HFFc6 (cell line): ENCODE measurements at places on chromosomes 12 and 14. TPM values are rescaled to one million over a fixed set of nuclear protein-coding genes. Genes with fewer than 3 reads are reported as not detected.
A peak's percentile ranks its signal among the peaks of the same experiment; 100 is the strongest.

The LRRC10 gene
- not detected in 2 replicates for total RNA-seq

The HCAR1 gene
- not detected in 2 replicates for total RNA-seq

The FAR2 gene
- 0.17 to 10.7 TPM (median 0.32 TPM) in 3 replicates for total RNA-seq

The GPRC5D gene
- not detected in 3 replicates for total RNA-seq

The LUM gene
- total RNA-seq: 46.7 to 66.8 TPM (median 63.0 TPM) in 3 replicates

The CCDC177 gene
- total RNA-seq: not detected in 3 replicates

The POTEG gene
- total RNA-seq: not detected in 3 replicates

GRCh38 chr12:5773550-5773949 is 171.5 kb downstream of the ANO2 start:
- no peaks in the 10 kb centered on the region for H3K4me1 ChIP-seq
- peaks cover 19% of the 10 kb centered on the region for H3K27me3 ChIP-seq
- no peak overlapping the region for H3K27ac ChIP-seq
- H3K36me3 ChIP-seq: no peaks in the 10 kb centered on the region

DNA sequence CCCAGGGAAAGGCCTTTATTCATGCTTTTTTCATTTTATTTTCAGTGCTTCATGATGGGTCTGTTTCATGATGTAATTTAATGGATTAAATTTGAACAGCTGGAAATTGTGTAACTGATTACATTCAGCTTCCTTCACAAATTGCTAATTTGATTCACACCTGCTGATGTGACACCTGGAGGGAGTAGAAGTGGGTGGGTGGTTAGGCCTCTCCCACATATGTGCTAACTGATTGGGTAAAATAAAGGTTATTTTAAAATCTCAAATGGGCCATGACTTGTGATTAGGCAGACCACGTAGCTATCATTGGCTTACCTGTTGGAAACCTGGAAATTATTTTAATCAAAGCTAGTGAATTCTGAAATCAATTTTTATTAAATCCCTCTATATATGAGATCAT is 142.1 kb downstream of the GXYLT1 start:
- no peak overlapping the region for H3K27ac ChIP-seq
- DNase-seq: no peak
- peaks cover 3% of the 10 kb centered on the region; the same call in 1 of the 2 replicates for H3K27me3 ChIP-seq
- H3K4me3 ChIP-seq: no peak overlapping the region
- H3K36me3 ChIP-seq: no peaks in the 10 kb centered on the region
- no peaks in the 10 kb centered on the region for H3K4me1 ChIP-seq

- H3K27me3 ChIP-seq: no peaks in the 10 kb centered on the region; the same call in 1 of the 2 replicates
- no peak overlapping the region for H3K4me3 ChIP-seq
- H3K4me1 ChIP-seq: peaks cover 11% of the 10 kb centered on the region
- no peak overlapping the region for H3K27ac ChIP-seq
Observed at GRCh38 chr14:95432144-95433093, 84.0 kb downstream of the SYNE3 start.

DNA sequence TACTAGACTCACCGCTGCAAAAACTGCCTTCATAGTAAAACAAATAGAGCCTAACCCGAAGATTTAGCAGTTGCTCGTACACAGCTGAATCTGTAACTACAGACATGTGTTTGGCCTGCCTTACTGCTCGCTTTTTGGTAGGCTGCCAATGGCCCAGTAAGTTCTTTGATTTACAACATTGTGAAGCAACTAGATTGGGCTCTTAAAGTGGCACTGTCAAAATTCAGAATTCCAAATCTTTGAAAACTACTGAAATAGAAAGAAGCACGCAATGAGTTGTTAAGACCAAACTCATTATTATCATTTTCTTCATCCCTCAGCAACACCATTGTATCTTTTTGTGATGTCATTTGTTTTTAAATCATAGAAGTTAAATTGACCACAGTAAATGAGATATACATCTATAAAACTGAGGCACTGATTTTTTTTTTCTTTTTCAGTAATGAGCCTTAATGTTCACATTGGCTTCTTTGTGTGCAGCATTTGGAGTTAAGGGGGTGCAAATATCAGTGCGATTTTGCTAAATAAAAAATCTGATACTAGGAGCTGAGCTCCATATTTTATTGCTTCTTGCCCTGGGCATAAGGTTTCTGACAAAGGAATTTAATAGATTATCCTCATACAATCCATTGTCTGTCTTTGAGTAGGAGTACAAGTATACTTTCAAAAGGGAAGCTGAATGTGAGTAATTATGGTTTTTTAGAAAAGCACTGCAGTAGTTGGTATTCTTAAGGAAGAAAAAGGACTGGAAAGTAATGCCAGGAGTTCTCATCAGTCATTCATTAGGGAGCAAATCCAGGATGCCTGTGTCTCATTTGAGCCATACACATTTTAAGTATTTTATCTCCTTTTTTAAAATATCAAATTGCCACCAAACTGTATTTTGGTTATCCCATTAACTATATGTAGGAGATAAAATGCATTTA is 138.5 kb downstream of the KICS2 start:
- peaks cover 48% of the 10 kb centered on the region for H3K36me3 ChIP-seq
- H3K27ac ChIP-seq: peak overlapping the region; percentile 69
- peak; percentile 86 for DNase-seq

DNA sequence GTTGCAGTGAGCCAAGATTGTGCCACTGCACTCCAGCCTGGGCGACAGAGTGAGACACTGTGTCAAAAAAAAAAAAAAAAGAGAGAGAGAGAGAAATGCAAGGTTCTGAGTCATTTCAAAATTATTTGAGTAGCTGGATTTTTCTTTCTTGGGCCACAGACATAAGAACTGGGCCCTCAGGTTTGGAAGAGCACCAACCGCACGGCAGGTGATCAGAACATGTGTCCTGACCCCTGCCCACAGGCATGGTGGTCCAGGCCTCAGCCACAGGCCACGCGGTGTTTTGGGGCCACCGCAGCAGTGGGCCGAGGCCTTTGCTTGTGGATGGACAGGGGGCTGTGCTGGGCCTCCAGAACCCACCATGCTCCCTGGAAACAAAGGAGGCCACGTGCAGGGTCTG is 126.7 kb downstream of the CALM1 start:
- H3K4me3 ChIP-seq: no peak overlapping the region
- H3K36me3 ChIP-seq: no peaks in the 10 kb centered on the region
- H3K27me3 ChIP-seq: peaks cover 5% of the 10 kb centered on the region
- no peak for DNase-seq
- H3K27ac ChIP-seq: no peak overlapping the region
- peaks cover 13% of the 10 kb centered on the region for H3K4me1 ChIP-seq

GRCh38 chr12:86170051-86170450 is 86.1 kb downstream of the MGAT4C start:
- H3K36me3 ChIP-seq: no peaks in the 10 kb centered on the region
- H3K27ac ChIP-seq: no peak overlapping the region
- no peaks in the 10 kb centered on the region for H3K27me3 ChIP-seq

DNA sequence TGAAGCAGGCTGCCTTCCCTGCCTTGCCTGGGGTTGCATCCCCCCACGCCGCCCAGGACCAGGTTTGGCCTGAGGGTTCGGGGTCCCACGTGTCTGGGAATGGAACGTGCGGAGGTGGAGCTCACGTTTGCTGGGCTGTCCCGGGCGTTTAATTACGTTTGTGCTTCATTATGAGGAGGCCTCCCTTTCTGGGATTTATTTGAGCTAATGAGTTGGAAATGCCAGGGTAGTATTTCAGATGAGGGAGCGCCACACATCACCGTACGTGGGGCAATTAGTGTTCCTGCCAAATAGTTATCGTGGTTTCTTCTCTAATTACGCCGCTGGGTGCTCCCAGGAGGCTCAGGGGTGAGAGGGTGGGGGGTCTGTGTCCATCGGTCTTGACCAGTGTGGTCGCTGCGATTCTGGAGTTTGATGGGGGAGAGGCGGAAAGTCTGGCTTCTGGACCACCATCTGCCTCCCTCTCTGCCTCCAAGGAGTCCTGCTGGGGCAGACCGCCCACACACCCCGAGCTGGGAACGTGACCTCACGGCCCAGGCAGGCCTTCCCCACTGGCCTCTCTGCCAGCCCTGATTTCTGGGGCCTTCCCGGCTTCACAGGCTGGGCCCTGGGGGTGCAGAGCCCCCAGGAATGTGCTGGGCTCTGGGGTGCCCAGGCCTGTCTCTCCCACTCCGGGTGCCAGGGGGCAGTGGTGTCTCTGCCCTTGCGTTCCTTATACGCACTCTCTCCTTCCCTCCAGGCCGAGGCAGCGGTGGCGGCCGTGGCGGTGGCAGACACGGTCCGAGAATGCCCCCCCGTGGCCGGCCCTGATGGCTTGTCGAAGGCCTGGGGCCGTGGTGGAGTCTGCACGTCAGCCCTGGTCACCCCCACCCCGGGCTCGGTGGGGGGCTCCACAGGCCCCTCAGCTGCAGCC is 18.9 kb downstream of the KIF26A start:
- H3K4me1 ChIP-seq: no peaks in the 10 kb centered on the region
- no peaks in the 10 kb centered on the region; the same call in 1 of the 2 replicates for H3K27me3 ChIP-seq
- DNase-seq: no peak
- no peaks in the 10 kb centered on the region for H3K36me3 ChIP-seq
- no peak overlapping the region for H3K27ac ChIP-seq
- H3K4me3 ChIP-seq: no peak overlapping the region

- H3K4me1 ChIP-seq: no peaks in the 10 kb centered on the region
- no peaks in the 10 kb centered on the region; the same call in 1 of the 2 replicates for H3K27me3 ChIP-seq
- no peak for DNase-seq
- H3K4me3 ChIP-seq: no peak overlapping the region
- no peaks in the 10 kb centered on the region for H3K36me3 ChIP-seq
- no peak overlapping the region for H3K27ac ChIP-seq
Observed at GRCh38 chr14:28690029-28690692, 76.4 kb upstream of the FOXG1 start.

- H3K27ac ChIP-seq: no peak overlapping the region
- H3K4me3 ChIP-seq: no peak overlapping the region
- H3K36me3 ChIP-seq: no peaks in the 10 kb centered on the region
- DNase-seq: no peak
Observed at GRCh38 chr12:40192704-40193255, 32.0 kb upstream of the LRRK2 start.

GRCh38 chr12:96227365-96228106 is 33.4 kb downstream of the ELK3 start:
- H3K4me1 ChIP-seq: peaks cover 10% of the 10 kb centered on the region
- no peaks in the 10 kb centered on the region; the same call in none of the 2 replicates for H3K27me3 ChIP-seq
- H3K4me3 ChIP-seq: no peak overlapping the region
- no peak for DNase-seq
- peak overlapping the region; percentile 22; the same call in 1 of the 2 replicates for H3K27ac ChIP-seq

- no peak for DNase-seq
- no peaks in the 10 kb centered on the region for H3K27me3 ChIP-seq
- no peak overlapping the region for H3K27ac ChIP-seq
- peaks cover 34% of the 10 kb centered on the region for H3K4me1 ChIP-seq
- H3K36me3 ChIP-seq: no peaks in the 10 kb centered on the region
Observed at GRCh38 chr14:65439117-65439516, 26.6 kb downstream of the FUT8 start.

- no peak overlapping the region for H3K27ac ChIP-seq
- H3K36me3 ChIP-seq: no peaks in the 10 kb centered on the region
- no peak overlapping the region for H3K4me3 ChIP-seq
- H3K4me1 ChIP-seq: no peaks in the 10 kb centered on the region
- peaks cover 15% of the 10 kb centered on the region for H3K27me3 ChIP-seq
Observed at GRCh38 chr12:115008929-115009328, 325.0 kb upstream of the TBX3 start.
